ENCODE measurements at places on chromosomes 1 and 21.

DNA sequence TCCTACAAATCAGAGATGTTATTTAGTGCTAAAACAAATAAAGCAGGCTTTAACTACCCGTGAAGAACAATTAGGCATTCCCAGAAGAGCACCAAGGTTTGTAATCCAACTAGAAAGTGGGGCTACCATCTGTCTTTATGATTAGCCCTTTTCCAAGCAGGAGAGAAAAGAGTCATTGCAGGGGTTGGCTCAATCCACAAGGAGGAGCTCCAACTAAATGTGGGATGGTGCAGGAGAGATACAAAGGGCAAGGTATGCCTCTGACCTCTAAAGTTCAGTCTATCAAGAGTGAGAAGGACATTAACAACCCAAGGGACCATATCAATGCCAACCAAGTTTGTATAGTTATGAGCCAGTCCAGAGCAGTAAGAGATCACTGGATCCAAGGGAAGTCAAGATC lies 382.7 kb upstream of the DUSP10 start:
- ATAC-seq, result no peak

GRCh38 chr21:46095814-46096595 lies 1.9 kb upstream of the COL6A2 start:
- no peak for ATAC-seq

- ATAC-seq, result no peak
Measured at GRCh38 chr1:51217101-51217500, 19.0 kb upstream of the RNF11 start.

DNA sequence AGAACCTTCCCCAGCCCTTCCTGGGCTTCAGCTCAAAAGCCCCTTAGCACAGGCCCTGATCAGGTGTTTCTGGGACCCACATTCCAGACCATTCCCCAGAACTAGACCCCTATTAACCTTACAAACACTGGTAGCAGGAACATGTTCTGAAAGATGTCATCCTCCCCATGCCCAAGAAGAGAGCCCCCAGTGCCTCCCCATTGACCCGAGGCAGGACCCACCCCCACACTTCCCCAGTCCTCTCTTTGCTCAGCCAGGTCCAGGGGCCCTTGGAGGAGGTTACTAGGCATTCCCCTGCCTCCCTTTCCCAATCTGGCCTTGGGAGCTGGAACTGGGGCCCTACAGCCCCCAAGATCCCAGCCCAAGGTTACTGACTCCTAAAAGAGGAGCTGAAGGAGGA lies 38.9 kb upstream of the HMGB4 start:
- ATAC-seq, result no peak

DNA sequence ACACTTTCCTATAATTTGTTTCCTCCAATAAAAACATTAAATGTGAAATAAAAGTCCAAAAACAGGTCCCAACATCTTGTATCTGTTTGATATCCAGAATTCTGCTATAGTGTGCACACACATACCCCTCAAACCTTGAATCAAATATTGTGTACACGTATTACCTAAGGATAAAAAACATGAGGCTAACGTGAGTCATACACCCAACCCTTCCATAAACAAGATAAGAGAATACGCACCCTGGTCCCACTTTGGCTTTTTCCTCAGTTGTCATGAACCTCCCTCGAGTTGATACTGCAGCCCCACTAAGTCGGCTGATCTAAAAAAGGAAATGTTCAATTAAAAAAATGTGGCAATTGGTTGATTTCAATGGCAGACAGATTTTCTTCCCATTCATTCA lies 5.2 kb downstream of the KHDC4 start:
- no peak for ATAC-seq

DNA sequence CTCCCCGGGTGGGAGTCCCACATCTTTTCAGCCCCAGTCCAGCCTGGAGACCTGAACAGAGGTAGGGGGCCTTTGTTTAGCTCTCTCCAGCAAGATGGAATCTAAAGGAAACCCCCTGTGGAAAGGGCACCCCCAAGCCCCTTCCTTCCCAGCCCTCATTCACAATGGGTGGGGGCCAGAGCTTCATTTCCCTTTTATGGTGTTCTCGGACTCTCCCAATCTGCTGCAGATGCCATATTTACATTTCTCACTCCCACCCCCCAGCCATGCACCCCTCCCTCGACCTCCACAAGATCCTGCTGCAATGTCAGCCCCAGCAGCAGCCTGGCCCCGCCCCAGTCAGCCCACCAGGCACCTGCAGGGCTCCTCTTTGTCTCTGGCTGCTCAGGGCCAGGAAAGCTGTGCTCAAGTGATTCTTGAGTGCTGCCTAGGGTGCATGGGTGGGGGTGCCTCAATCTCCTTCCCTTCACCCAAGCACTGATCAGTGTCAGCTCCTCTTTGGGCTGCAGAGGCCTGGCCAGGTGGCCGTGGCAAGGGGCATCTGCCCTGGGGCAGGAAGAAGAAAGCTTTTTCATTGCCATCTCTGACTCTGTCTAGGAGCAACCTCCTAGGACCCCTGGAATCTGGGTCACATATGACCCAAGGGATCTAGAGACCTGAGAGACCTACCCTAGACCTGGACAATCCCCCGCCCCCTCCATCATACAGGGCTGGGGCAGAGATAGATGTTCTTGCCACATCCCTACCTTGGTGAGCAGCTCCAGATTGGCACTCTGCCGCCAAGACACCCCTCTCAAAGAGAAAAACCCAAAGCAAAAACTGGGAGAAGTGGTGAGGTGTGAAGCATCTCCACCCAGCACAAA lies 1.7 kb downstream of the KIF21B start:
- ATAC-seq, result no peak

DNA sequence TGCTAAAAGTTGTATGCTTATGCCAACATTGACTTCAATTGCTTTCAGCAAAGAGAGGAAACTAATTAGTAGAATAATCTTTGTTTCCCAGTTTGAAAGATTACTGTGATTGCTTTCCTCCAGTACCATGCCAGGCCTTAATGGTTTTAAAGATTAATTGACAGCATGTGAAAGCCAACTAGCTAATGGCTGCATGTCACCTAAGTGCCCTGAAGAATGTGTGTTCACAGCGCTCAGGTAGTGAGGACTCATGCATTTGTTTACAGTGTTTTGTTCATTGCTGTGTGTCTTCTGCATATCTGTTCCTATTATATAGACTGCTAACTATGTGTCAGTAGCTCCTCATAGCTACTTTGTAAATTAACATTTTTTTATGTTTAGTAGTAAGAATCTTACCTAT lies 335.6 kb downstream of the LRRIQ3 start:
- no peak for ATAC-seq

DNA sequence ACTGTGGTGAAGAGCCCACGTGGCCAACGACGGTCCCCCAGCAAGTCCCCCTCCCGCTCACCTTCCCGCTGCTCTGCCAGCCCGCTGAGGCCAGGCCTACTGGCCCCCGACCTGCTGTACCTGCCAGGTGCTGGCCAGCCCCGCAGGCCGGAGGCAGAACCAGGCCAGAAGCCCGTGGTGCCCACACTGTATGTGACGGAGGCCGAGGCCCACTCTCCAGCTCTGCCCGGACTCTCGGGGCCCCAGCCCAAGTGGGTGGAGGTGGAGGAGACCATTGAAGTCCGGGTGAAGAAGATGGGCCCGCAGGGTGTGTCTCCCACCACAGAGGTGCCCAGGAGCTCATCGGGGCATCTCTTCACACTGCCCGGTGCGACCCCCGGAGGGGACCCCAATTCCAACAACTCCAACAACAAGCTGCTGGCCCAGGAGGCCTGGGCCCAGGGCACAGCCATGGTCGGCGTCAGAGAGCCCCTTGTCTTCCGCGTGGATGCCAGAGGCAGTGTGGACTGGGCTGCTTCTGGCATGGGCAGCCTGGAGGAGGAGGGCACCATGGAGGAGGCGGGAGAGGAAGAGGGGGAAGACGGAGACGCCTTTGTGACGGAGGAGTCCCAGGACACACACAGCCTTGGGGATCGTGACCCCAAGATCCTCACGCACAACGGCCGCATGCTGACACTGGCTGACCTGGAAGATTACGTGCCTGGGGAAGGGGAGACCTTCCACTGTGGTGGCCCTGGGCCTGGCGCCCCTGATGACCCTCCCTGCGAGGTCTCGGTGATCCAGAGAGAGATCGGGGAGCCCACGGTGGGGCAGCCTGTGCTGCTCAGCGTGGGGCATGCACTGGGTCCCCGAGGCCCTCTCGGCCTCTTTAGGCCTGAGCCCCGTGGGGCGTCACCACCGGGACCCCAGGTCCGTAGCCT lies 46.8 kb downstream of the TRIM11 start:
- ATAC-seq, result no peak

- no peak for ATAC-seq
Measured at GRCh38 chr1:180123463-180123936, 31.2 kb upstream of the QSOX1 start.

DNA sequence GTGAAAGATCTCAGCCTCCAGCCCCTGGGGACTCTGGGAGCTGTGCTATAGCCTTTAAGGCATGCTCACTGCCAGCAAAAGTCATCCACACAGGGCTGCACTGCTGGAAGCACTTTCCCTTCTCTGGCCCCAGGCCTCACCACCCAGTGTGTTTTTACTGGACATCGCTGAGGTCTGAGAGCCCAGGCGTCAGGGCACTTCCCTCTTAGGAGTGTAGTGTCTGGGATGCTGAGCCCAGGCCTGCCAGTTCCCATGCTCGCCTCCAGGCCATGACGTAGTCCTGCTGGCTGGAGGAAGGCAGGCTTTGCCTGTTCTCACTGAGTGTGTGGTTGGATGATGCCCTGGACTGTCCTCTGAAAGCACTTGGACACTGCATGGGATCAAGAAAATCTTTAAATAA lies 101.2 kb downstream of the GDAP2 start:
- ATAC-seq, result no peak

DNA sequence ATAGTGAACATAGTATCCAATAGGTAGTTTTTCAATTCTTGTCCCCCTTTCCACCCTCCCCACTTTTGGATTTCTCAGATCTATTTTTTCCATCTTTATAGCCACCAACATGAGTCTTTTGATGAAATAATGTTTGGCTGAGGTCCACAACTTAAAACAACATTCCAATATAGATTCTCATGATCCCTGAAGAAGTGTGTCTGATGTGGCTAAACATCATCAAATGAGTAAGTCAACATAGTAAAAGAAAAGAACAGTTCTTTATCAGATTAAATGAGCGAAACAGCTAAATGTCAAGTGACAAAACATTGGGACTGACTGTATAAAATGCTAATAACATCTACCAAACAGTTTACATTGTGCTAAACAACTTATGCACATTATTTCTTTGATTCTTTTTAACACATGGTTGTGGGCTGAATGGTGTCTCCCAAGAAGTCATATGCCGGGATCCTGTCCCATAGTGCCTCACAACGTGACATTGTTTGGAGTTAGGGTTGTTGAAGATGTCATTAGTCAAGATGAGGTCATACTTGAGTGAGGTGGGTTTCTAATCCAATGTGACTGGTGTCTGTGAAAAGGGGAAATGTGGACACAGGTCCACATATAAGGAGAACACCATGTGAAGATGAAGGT lies 453.6 kb downstream of the LTN1 start:
- no peak for ATAC-seq

- ATAC-seq, result no peak
Measured at GRCh38 chr1:78980511-78980910, 26.0 kb downstream of the ADGRL4 start.

- ATAC-seq, result no peak
Measured at GRCh38 chr1:228766788-228767187, 31.5 kb downstream of the RHOU start.

- no peak for ATAC-seq
Measured at GRCh38 chr1:207145401-207146058, 41.5 kb downstream of the C4BPA start.

GRCh38 chr21:30582870-30583269 lies 7.3 kb downstream of the KRTAP22-2 start:
- ATAC-seq, result no peak

DNA sequence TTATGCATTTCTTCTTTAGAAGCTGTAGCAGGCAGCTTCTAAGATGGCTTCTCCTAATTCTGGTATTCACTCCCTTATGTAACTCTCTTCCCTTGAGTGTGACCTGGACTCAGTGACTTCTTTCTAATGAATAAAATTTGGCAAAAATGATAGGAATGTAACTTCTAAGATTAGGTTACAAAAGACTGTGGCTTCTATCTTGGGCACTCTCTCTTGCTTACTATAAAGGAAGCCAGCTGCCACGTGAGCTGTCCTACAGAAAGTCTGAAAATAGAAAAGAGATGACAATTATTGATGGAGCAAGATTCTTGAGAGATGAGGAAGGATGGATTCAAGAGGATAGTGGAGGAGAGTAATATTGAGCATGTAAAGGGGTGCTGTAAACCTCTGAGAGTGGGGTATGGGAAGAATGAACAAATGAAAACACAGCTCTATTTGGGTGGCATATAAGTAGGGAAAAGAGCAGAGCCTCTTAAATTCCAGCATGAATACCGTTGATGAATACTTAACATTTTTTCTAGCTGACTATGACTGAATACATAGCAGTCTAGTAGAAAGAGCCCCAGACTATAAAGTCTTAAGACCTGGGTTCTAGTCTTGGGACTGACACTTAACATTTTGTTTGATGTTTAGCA lies 5.5 kb downstream of the TSEN15 start:
- no peak for ATAC-seq

DNA sequence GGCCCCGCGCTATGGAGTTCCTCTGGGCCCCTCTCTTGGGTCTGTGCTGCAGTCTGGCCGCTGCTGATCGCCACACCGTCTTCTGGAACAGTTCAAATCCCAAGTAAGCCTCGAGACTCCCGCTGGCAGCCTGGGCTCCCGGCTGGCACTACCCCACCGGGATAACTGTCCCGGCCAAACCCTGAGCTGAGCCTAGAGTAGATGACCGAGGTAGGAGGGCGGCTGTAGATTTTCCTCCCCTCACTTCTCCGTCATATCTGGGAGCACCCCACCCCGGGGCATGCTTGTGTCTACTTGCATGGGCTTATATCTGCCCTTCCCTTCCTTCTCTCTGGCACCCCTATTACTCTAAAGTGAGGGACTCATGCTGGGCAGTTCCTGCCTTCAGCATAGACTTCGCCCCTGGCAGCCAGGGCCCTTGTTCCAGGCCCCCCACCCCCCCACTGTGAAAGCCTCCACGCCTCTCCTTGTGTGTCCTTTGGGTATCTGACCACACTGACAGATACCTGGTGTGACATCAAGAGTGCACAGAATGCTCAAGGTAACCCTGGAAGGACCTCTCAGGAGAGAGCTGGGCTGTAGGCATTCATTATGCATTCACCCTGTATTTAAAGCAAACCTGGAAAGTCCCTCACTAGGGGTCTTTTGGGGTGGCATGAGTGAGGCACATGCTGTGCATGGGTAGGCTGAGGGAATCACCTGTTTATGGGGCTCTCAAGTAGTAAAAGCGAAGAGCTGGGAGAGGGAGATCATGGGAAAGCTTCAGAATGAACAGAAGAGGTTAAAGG lies 485 bp downstream of the EFNA1 start:
- ATAC-seq, result no peak

DNA sequence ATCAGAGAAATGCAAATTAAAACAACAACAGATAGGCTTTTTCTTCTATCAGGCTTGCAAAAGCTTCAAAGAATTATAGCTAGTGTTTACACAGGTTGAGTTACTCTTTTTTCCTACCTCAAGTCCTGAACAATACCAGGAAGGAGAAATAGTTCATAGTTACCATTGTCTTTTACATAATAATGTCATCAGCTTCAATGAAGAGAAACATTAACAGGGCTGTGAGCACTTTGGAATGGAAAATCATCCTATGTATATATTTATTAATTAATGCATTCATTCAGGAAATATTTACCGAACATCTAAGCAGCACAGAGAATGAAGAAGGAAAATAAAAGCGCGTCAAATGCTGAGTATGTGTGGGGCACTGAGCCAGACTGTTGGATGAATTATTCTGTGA lies 197.3 kb downstream of the ZBTB18 start:
- ATAC-seq, result no peak

All from stimulated activated memory B cell treated with anti-CD40 and anti-IgM and Interleukin-4, amounts not matched to agents 10 μg/mL and 1 μg/mL and 100 μg/mL, for 72 hours (primary cell).